Endothelial cell of umbilical vein (primary cell): ENCODE measurements at places on chromosomes 1 and 21. TPM values are rescaled to one million over a fixed set of nuclear protein-coding genes. Genes with fewer than 3 reads are reported as not detected.

- no peak for DNase-seq
Measured at GRCh38 chr21:33206771-33207281, 22.9 kb upstream of the IFNAR2 start.

- peak; percentile 53 for DNase-seq
Measured at GRCh38 chr1:169207797-169208520, 101.5 kb downstream of the ATP1B1 start.

FCGR2B gene
- polyA plus RNA-seq = not detected in 2 replicates

- no peak for DNase-seq
Measured at GRCh38 chr1:53111073-53111556, 31.3 kb downstream of the SLC1A7 start.

DNA sequence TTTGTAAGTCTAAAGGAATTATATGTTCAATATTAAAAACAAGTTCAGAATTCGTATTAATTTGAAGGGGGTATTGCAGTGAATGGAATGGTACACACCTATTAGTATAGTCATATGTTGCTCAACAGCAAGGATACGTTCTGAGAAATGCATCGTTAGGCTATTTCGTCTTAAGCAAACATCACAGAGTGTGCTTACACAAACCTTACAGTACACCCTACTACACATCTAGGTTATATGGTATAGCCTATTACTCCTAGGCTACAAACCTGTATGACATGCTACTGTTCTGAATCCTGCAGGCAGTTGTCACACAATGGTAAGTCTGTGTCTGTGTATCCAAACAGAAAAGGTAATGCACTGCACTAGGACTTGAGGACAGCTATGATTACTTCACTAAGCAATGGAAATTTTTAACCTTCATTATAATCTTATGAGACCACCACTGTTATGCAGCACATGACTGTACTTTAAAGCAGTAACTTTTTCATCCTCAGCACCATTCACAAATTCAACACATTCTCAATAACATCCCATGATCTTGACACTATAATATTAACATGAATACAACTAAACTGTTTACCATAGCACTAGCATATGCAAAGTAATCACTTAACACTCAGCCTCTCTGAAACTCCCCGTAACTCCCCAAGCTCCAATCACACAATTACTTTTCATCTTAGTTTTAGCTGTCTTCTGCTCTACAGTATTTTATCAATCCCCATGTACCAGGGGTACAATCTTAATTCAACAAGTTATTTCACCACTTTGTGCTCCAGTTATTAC is 14.4 kb upstream of the PSMG1 start:
- DNase-seq = no peak

GRCh38 chr21:35609263-35609662 is 451.1 kb downstream of the SETD4 start:
- DNase-seq = no peak

GRCh38 chr21:45872471-45872870 is 109.1 kb upstream of the COL6A1 start:
- no peak for DNase-seq

- DNase-seq = peak; percentile 75
Measured at GRCh38 chr21:45554477-45555175, 12.4 kb upstream of the SLC19A1 start.

DNA sequence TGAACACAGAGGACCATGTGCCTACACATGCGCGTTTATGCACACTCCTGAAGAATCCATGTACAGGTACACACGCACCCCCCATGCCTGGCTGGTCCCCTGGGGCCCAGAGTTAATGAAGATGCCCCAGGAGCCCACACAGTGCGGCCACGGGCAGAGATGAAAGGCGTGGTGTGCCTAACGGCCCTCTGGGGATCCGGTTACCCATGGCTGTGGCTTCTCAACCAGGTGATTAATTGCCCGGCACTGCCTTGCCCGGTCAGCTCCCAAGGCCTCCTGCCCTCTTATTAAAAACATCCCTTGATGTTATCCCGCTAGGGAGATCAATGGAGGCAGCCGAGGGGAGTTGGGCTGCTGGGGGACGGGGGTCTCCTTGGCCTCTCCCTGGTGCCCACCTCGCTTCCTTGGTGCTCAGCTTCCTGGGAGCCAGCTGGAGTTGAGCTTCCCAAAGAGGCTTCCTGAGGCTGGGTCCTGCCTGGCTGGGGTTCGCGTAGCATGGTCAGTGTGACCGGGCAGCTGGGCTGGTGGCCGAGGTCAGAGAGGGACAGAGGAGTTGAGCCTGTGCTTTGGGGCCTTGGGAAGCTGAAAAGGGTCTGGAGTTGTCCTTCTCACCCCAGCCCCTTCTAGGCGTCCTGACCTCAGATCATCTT is 75.0 kb upstream of the WNT4 start:
- no peak for DNase-seq

TNFRSF9 gene
- polyA plus RNA-seq = 0.15 and 0.27 TPM in 2 replicates

SPOCD1 gene
- 33.0 and 40.1 TPM in 2 replicates for polyA plus RNA-seq

DNA sequence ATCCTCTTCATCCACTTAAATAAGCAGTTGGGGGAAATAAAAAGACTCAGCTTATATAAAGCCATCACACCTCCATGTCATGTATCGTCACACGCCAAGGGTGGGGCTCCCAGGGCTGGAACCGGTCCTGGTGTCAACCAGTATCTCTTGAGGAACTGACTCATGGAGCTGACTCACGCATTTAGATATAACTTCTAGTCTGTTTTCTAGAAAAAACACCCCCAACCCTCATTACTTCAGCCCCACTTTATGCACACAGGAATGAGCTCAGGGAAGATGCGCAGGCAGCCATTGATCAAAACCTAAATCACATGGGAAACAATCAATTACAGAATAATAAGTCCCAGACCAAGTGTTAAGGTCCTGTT is 6.9 kb upstream of the IL22RA1 start:
- peak; percentile 45 for DNase-seq

DNA sequence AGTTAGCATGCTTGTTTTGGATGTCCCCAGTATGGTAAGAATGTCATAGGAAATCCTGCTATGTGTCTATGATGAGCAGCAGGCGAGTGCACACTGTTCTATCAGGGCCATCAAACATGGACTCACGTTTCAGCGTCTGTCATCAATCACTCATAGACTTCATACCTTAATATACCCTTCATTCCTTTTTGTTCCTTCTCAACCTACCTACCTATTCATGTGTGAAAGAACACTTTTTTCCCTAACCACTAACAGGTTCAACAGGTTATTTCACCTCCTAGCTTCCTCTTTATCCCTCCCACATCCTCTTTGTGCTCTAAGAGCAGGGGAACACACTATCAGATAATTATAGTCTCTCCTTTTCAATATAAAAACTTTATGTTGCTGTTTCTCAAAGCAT is 300.6 kb downstream of the TM2D1 start:
- no peak for DNase-seq

CYYR1 gene
- polyA plus RNA-seq = 10.3 and 13.2 TPM in 2 replicates

MCM3AP gene
- 35.4 and 37.9 TPM in 2 replicates for polyA plus RNA-seq

DNA sequence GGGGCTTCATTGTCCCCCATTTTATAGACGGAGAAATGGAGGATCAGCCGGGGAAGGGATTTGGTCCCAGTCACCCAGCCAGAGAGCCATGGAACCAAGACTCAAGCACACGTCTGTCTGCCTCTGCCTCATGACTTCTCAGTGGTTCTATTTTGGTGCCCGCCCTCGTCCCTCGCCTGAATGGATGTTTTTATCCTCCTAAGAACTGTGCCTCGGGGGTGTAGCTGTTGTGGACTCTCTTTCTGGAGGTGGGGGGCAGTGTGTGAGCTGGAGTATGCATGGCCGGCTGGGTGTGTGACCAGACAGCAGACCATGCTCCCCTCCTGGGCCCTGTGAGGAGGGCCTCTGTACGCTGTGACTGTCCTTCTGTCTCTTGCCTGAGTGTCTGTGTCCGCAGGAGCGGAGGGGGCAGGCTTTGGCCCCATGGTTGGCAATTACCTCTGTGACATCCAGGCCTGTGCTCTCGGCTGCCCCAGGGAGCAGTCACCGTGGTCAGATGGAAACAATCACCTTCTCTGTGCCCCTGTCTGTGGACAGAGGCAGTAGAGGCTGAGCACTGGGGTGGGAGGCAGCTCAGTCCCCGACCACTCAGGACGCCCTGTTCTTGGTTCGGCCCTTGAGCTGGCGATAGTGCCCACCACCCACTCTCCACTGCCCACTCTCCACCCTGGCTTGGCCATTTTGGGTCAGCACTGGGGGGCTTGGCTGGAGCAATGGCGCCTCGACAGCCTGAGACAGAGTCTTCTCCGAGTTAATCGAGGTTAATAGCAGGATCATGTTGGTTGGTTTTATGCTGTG is 20.4 kb downstream of the WNT4 start:
- no peak for DNase-seq

GRCh38 chr1:207495801-207496792 is at the start of gene CR1:
Gene CR1, plus strand, starts transcription at chr1:207496157. Its CDS starts 111 bp downstream, at chr1:207496268.
- no peak for DNase-seq

PLA2G2D gene
- polyA plus RNA-seq = not detected in 2 replicates

ADGRL2 gene
- polyA plus RNA-seq = 32.7 and 78.3 TPM in 2 replicates

GRCh38 chr1:38127428-38127827 is 80.8 kb upstream of the POU3F1 start:
- DNase-seq = no peak

GRCh38 chr1:86706018-86706635 is 1.8 kb downstream of the SH3GLB1 start:
- peak; percentile 44 for DNase-seq

KIAA1614 gene
- 1.0 and 1.5 TPM in 2 replicates for polyA plus RNA-seq

GRCh38 chr21:46472246-46472645 is 13.6 kb downstream of the DIP2A start:
- peak; percentile 71 for DNase-seq

DNA sequence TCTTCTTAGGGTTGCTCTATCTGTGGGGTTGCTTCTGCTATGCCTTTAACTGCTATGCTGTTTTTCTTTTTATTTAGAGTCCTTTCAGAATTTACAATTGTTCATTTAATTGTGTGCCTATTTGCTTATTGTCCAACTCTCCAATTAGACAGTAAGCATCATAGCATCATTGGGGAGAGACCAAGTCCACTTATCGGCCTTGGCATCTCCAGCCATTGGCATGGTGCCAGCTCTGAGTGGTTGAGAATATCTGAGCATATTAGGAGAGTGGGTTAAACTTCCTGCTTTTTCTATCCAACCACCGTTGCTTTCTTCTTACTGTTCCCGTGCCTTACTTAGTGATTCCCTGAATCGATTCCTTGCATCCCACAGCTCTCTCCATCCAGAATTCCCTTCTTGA is 535.0 kb downstream of the AJAP1 start:
- no peak for DNase-seq

- no peak for DNase-seq
Measured at GRCh38 chr1:85065550-85065949, 17.2 kb upstream of the MCOLN3 start.

GRCh38 chr1:231419738-231420298 is 2.3 kb downstream of the EGLN1 start:
- DNase-seq = peak; percentile 36

DNA sequence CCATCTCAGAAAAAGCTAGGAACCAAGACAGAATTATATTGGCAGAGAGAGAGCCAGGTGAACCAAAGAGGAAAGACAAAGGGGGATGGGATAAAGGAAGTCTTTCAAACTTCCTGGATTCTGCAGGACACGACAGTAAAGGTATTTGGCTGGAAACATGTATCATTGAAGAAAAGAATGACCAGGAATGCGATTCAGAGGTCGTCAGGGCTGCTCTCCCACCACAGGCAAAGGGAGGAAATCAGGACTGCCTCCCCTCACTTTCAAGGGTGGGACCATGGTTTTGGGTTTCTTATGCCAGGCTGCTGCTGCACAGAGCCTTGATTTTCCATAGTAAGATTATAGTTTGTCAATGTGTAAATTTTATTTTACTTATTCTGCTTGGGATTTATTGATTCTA is 848.8 kb downstream of the BRINP3 start:
- DNase-seq = no peak

HSPG2 gene
- polyA plus RNA-seq = 734 and 849 TPM in 2 replicates

DNA sequence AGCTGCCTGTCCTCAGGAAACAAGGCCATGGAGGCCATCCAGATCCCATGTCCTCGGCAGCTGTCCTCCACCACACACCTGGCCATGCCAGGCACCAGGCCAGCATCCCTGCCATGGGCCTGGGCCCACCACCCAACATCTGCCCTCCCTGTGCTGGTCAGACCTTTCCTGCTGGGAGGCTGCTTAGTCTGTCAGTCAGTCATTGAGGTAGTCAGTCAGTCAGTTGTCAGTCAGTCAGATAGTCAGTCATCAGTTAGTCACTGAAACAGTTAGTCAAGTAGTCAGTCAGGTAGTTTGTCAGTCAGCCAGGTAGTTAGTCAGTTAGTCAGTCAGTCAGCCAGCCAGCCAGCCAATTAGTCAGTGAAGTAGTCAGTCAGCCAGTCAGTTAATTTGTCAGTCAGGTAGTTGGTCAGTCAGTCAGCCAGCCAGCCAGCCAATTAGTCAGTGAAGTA is 17.2 kb downstream of the KRTAP10-1 start:
- no peak for DNase-seq

SPRR2G gene
- not detected in 2 replicates for polyA plus RNA-seq

HCRTR1 gene
- 1.3 and 1.5 TPM in 2 replicates for polyA plus RNA-seq

DNA sequence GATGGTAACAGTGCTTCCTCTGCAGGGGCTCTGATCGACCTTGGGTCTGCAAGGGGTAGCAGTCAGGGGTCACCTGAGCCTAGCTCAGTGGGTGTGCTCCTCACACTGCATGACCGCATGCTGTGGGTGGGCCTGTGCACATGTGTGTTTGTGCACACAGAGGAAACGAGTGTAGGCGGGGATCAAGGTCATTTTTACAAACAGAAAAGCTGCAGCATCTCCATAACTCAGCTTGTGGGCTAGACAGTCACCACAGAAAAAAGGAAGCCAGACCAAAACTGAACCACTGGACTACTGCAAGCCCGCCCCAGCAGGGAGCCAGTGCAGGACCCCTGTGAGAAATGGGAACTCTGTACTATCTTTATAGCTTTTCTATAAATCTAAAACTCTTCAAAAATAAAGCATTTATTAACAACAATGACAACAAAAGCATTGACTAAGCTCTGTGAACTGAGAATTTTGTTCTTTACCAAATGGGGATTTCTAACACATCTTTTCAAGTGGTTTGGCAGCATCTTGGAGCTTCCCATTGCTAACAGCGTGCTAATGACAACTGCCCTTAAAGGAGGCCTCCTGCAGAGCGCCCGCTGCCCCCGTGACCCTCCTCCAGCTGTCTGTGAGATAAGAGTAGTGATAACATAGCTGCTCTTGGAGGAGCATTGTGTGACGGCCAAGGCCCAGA is 19.9 kb upstream of the NEK2 start:
- DNase-seq = no peak

DNA sequence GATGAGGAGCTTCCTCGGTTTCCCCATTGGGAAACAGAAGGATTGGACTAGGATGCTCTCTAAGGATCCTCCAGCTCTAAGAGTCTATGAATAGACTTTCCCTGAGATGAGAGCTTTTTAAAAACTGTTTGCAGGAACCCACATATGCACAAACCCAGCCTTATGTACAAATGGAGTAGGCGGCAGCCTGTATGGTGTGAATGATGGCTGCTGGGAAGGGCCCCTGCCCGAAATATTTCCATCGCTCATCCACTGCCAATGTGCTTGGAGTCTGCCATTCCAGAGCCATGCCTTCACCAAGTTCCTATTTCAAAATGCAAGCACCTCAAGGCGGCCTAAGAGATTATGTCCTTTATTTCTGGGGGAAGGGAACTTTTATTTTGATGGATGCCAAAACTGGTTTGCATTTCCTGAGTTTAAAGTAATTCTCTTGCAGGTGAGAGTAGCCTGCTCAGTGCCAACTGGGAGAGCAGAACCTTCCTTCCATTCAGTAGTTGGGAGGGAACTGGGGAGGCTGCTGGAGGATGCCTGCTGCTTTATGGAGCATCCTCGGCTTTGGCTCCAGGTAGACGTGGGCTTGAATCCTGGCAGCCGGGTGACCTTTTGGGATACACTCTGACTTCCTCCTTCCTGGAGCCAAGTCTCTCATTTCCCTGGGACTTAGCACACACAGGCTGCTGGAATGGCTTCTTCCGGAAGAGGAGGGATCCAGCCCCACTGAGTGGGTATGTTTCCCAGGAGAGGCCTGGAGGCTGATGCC is 165.9 kb downstream of the ACTL8 start:
- no peak for DNase-seq
